ENCODE measurements at places on chromosomes 4 and X.
A peak's percentile ranks its signal among the peaks of the same experiment; 100 is the strongest.

DNA sequence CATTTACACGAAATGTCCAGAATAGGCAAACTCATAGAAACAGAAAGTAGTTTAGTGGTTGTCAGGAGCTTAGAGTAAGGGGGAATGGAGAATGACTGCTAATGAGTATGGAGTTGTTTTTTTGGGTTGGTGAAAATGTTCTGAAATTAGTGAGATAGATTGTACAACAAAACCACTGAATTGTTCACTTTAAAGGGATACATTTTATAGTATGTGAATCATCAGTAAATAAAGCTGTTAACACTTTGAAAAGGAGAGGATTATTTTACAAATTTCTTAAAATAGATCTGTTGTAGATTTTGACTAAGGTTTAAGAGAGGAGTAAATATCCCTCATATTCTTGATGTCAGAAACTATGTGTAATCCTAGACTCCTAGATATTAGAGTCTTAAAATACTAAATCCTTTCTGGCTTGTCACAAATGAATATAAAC is 82.7 kb downstream of the RAPGEF2 start:
- no peak for DNase-seq

DNA sequence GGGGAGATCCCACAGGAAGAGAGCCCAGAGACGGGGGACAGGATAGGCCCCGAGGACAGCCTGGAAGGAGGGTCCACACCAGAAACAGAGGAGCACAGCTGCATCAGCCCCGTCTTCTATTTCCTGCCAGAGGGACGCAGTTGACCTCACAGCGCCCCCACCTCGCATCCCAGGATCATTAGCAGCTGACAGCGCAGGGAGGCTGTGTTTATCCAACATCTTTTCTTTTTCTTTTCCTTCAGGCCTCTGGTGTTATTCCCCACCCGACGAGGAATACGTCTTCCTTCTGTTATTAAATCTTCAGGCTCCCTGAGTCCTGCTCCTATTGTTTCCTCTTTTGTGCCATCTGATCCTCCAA is 75.4 kb downstream of the DCHS2 start:
- DNase-seq = no peak

DNA sequence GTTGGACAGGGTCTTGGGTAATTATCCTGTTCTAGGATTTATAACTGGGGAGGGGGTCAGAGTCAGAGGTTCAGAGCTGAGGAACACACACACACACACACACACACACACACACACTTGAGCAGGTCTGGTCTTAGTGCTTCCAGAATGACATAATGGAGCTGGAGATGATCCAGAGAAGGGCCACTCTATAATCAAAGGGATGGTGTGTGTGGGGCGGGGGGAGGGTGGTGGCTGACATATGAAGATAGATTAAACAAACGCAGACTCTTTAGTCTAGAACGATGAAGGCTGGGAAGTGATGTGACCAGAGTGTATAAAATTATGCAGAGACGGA is 434 bp upstream of the TMEM255A start:
- DNase-seq = no peak

DNA sequence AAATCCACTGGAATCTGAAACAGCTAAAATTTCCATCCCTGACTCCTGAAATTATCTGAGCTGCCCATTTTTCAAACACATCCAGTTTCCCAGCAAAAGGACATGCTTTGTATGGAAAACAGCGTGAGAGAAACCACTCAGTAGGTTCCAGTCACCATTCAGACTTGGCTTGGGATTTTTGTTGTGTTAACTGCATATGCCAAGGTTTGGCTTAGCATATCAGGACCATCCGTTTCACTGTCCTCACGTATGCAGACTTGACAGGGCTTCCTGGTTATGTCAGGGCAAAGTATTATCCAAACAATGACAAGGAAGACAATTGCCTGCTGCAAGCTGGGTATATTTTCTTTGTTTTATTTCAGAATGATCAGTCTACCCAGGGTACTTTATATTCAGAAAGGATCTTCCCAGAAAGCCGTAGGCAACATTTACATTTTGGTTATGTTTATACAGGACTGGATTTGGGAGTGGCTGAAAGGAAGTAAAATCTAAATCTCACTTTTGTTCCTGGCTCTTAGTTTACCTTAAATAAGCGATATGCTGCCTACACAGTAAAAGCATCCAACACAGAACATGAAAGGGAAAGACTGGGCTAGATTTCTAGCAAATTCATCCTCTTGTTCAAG is 41.3 kb upstream of the CCKAR start:
- DNase-seq = no peak

DNA sequence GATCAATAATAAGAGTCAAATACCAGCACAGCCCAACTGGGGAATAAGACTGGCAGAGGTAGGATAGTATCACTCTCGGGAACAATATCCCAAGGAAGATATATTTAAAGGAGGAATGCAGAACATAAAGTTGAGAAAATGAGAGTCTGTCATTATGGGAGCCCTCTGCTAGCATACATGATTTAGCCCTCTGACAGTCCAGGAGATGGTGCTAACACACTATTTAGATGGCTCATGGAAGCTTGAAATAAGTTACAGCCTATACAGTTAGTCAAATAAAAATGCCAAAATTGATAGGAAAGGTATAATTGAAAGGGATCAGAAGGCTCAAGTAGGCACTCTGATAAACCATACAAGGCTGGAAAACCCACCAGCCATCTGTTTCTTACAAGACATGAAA is 201.0 kb upstream of the NEIL3 start:
- peak; percentile 45 for DNase-seq

- no peak for DNase-seq
These were observed 78.2 kb upstream of the TET2 start for GRCh38 chr4:105068516-105068915.

- peak; percentile 30 for DNase-seq
These were observed 9.8 kb upstream of the BCOR start for GRCh38 chrX:40107291-40108161.

DNA sequence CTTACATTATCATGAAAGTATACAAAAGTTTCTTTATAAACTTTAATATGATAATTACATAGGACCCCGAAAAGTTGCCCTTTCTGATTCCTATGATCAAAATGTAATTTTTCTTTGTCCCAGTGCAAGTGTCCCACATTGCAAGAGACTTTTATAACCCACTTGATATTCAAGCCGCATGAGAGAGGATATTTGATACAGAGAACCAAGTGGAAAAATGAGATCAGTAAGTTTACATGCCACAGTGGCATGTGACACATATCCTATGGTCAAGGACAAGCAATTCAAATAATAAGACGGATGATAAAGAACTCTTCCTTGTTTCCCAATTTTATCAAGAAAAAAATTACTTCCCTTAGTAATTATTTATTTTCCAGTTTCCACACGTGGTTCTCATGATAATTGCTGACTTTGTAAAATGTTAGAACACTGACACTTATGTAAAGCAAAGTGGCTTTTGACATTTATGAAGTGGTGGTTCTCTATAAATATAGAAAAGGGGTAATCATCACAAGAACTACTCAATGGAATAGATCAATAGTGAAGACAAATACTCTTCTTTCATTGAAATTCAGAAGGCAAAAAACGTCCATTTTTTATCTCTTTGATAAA is 273.7 kb upstream of the NOCT start:
- no peak for DNase-seq

DNA sequence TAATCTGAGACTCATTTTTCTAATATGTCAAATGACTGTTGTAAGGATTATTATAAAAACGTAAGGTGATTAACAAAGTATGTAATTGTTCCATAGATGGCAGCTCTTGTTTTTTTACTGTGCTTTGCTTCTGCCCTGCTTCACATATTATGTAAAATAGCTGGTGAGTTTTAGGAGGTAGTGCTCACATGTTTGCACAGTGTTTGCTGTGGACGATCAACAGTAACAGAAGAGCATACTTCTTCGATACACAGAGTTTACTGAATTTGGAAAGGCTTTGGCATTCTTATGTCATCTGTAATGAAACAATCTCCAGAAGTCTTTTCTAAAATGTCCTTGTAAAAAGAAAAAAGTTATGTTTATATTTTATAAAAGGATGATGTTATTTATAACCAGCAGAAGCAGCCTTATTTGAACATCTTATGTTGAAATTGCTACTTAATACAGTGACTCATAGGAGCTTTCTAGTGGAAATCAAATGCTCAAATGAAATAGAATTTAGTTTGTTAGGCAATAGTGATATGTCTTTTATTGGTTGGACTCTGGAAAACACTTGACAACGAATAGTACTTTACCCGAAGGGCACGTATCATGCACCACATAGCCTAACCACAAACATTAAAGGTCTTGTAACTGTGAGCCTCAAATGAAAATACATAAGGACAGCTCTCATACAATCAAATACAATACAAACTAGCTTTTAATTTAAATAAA is 1.9 kb upstream of the MTTP start:
- DNase-seq = peak; percentile 12

- no peak for DNase-seq
These were observed 327.7 kb upstream of the F9 start for GRCh38 chrX:139202742-139203420.

- no peak for DNase-seq
These were observed 41.1 kb downstream of the UCHL1 start for GRCh38 chr4:41297832-41298231.

DNA sequence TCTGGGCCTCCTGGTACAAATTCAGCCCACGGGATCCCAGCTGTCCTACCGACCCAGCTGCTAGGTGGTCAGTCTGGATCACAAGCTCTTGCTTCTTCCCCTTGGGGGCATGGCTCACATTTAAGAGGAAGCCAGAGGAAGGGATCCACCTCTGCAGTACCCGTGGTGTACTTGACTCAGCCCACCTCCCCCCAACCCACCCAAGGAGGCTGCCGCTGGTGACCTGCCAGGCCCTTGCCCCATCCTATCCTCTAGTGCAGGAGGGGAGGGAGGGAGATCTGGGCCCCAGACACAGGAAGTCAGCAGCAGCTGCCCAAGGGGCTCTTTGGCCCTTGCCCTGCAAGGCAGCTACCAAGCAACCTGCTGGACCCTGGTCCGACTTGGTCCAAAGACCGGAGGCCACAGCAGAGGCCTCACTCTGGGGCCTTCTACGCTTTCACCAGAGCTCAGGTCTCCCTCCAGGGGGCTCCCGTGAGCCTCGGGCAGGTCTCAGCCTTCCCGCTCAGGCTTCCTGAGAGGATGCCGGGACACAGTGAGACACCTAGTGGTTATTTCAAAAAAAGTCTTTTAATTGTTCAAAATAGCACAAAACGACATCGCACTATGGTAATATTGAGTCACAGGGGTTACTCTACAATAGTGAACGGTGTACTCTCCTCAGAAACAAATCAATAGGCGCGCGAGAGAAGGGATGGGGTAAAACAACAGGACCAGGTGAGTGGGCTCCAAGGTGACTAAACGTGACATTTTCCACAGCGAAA is 2.7 kb upstream of the RENBP start:
- peak; percentile 75 for DNase-seq

GRCh38 chr4:126991965-126992364 is 640.8 kb upstream of the INTU start:
- peak; percentile 21 for DNase-seq

- no peak for DNase-seq
These were observed 113.5 kb downstream of the VSIG4 start for GRCh38 chrX:65926095-65927019.

GRCh38 chr4:108168671-108169523 is at the start of gene LEF1:
Gene LEF1 (minus strand): TSS chr4:108168932. CDS start chr4:108167767, 1,165 bp downstream.
- DNase-seq = peak; percentile 45

- DNase-seq = peak; percentile 33
These were observed 277.8 kb downstream of the TENM3 start for GRCh38 chr4:182521011-182521410.

DNA sequence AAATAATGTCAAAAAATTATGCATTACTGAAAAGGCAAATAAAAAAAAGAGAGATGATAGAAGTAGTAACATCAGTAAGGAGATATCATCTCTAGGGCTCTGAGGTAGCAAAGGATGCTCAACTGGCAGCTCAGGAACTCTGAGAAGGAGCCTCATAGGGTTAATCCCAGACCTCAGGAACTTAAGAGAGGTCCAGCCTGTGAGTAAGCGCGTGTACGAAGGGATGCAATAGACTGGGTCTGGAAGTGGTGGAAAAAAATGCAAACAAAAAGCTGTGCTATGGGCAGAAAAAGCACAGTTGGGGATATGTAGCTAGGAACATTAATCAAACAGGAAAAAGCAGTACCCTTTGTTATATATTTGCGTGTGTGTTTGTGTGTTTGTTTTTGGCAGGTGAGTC is 282.0 kb downstream of the GALNTL6 start:
- DNase-seq = no peak

DNA sequence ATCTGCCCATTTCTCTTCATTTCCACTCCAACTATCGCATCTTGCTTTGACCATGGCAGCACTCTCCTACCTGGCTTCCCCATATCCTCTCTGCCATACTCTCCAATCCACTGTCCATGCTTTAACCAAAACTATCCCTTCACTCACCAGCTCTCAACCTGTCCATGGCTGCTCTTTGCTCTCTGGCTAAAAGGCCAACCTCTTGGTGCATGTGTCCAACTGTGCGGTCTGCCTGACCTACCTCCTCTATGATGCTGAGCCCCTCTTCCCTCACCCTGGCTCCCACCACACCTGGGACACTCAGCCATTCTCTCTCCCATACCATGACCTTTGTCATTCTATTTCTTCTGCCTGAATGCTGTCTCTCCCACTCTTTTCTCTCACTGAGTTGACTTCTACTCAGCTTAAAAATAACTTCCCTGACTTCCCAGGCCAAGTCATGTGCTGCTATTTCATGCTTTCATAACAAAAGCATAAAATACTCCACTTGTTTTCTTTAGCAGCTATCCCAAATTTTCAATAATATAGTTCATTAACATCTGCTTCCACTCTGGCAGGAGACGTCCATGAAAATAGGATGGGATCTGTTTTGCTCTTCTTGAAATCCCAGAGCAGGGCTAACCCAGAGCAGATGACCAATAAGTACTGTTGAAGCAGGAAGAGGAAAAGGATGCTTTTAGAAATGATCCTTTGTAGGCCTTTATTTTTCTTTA is 29.8 kb upstream of the KLF3 start:
- DNase-seq = no peak

DNA sequence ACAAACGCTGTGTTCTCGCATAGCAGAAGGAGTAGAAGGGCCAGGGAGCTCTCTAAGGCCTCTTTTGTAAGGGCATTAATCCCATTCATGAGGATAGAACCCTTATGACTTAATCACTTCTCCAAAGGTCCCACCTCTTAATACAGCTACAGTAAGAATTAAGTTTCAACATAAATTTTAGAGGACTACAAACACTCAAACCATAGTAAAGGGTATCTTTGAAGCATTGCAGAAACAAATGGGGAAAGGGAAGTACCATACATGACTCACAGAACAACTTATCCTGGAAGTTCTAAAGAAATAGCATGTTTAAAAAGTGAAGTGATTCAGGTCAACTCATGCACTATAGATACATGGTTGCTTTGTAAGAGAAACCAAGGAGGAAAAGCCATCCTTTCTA is 680.8 kb downstream of the RPA4 start:
- DNase-seq = peak; percentile 1

Measured in iris pigment epithelial cell (primary cell).